Uterine smooth muscle cell (primary cell): ENCODE measurements at places on chromosomes 3 and 15. TPM values are rescaled to one million over a fixed set of nuclear protein-coding genes. Genes with fewer than 3 reads are reported as not detected.

The NRG4 gene
- total RNA-seq = not detected in 2 replicates

The SPTSSB gene
- under 0.01 and 20.3 TPM in 2 replicates for total RNA-seq

The GOLGA8J gene
- under 0.01 and 0.11 TPM in 2 replicates for total RNA-seq

The FGD5 gene
- total RNA-seq = 0.11 and 0.37 TPM in 2 replicates

The FETUB gene
- total RNA-seq = not detected in 2 replicates

The SMC4 gene
- 65.1 and 164 TPM in 2 replicates for total RNA-seq

The CCDC54 gene
- total RNA-seq = not detected in 2 replicates
